NCI-H526 treated with DMSO at 0.1 percent for 48 hours (cell line): ENCODE measurements at places on chromosomes 13 and 19.

- DNase-seq = no peak
These were observed 1207.2 kb downstream of the EFNB2 start for GRCh38 chr13:105328212-105328611.

DNA sequence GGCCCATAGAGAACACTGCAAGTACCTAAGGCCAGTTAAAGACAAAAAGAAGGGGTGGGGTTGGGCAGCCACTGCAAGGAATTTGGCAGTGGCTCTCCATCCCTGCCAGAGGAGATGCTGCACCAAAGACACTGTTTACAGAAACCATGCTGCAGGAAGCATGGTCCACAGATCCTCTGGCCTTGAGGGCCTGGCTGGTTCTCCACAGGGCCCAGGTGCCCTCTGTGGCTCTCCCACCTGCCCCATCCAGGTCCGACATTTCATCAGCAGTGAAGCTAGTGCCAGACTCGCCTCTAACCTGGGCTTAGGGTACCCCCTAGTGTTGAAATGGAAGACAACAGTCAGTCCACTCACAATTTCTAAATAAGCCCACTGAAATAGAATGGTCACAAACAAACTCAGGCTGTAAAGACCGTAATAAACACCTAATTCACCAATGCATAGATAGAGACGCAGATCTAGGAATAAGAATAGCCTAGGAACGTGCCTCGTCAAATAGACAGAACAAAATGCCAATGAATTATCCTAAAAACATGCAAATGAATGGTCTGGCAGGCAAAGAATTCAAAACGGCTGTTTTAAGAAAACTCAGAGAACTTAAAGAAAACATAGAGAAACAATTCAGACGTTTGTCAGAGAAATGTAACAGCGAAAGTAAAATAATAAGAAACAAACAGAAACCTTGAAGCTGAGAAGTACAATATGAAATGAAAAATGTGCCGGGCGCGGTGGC lies 23.3 kb downstream of the LYPD4 start:
- DNase-seq = peak; percentile 62

DNA sequence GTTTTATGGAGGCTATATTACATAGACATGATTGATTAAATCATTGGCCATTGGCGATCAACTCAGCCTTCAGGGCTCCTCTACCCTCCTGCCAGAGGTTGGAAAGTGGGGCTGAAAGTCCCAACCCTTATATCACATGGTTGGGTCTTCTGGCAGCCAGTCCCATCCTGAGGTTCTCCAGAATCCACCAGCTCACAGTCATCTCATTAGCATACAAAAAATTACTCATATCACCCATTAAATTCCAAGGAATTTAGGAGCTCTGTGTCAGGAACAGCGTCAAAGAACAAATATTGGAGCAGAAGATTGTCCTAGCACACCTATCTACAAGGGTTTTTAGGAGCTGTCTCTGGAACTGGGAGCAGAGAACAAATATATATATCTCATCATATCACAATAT lies 39.4 kb upstream of the FARP1 start:
- DNase-seq = no peak

GRCh38 chr13:36950330-36950729 lies 30.3 kb upstream of the SMAD9 start:
- DNase-seq = no peak

DNA sequence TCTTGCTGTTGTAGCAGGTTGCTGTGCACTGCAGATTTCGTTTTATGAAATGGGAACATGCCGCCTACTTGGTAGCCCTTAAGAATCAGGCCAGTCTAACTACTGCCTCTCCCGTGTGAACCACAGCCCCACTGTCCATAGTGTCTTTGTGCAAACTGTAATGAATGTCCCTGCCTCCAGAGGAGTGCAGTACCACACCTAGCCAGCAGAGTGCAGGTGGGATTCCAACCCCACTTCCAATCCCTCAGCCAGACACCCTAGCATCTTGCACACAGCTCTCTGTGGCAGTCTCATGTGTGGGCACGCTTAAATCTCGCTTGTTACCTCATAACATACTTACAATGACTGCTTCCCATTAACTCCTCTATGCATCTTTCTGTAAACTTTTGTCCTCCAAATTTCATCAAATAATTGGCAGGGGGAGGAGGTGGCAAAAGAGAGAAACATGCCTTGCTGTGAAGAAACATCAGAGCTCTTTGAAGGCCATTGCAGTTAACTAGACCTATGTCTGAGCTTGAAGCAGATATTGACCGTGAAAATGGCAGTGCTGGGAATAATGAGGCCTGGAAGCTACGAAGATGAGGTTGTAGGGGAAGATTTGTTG lies 47.2 kb downstream of the ZAR1L start:
- DNase-seq = peak; percentile 39

- DNase-seq = no peak
These were observed 75.5 kb downstream of the DPRX start for GRCh38 chr19:53707278-53707677.

GRCh38 chr19:30630289-30631032 lies 258.3 kb downstream of the ZNF536 start:
- DNase-seq = peak; percentile 92

- DNase-seq = no peak
These were observed 53.8 kb downstream of the ESD start for GRCh38 chr13:46743191-46743590.

- no peak for DNase-seq
These were observed 22.3 kb downstream of the OR10H3 start for GRCh38 chr19:15759962-15760565.
